ENCODE measurements at places on chromosomes 16 and 17. TPM values are rescaled to one million over a fixed set of nuclear protein-coding genes. Genes with fewer than 3 reads are reported as not detected.

DNA sequence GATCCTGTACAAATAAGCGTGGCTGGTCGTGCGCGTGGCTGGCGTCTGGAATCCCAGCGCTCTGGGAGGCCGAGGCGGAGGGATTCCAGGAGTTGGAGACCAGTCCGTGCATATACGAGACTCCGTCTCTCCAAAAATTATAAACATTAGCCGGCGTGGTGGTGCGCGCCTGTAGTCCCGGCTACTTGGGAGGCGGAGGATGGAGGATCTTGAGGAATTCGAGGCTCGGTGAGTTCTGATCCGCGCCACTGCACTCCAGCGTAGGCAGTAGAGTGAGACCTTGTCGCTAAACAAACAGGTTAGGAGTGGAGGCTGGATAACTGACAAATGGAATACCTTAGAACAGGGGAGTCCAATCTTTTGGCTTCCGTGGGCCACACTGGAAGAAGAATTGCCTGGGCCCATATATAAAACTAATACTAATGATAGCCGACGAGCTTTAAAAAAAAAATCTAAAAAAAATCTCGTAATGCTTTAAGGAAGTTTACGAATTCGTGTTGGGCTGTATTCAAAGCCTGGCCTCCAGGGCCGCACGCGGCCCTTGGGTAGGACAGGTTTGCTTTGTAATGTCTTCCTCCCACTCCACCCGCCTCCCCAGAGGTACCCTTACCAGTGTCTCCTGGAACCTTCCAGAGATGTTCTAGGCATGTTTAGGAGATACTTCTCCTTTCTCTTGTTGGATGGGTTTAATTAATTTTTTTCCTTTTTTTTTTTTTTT is 909 bp upstream of the RSL1D1 start:
- peak; percentile 53 for DNase-seq
- peak overlapping the region; percentile 58 for H3K27ac ChIP-seq
- H3K4me3 ChIP-seq, result peak overlapping the region; percentile 100
- no peaks in the 10 kb centered on the region for H3K27me3 ChIP-seq

GRCh38 chr16:82050506-82050905 is 15.5 kb downstream of the HSD17B2 start:
- no peak overlapping the region for H3K4me3 ChIP-seq
- no peak for DNase-seq
- no peak overlapping the region for H3K27ac ChIP-seq
- no peaks in the 10 kb centered on the region for H3K27me3 ChIP-seq
- H3K4me1 ChIP-seq, result no peaks in the 10 kb centered on the region

The RASL10B gene
- not detected for total RNA-seq

DNA sequence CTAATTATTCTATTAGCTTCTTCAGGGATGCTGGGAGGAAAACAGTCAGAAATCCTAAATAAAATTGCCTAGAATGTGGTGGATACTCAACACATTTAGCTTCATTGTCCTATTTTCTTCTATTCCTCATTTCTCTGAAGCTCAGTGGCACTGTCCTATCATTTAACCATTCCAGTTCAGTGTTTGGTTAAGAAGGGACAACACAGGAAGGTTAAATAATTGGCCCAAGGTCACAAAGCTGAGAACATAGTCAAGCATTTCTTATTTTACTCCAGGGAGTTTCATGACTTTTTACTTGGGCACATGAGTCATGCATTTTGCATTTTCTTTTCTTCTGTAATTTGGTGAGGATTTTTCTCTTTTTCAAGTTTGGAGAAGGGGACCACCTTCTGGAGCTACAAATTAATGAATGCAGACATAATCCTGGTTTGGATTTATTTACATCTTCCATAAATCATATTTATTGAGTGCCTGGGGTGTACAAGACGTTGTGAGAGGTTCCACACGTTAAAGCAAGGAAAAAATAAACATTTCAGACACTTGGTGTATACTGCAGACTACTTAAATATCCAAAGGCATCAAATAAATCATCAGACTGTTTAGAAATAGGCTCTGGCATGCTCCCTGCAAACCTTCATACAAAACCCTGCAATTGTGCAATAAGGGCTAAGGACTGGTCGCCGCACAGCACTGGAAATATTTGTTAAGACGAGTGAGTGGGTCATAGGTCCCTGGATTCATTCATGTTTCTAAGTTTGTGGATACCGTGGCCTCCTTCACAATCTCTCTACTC is 263.9 kb downstream of the MAF start:
- H3K27me3 ChIP-seq, result no peaks in the 10 kb centered on the region
- H3K36me3 ChIP-seq, result no peaks in the 10 kb centered on the region
- no peaks in the 10 kb centered on the region for H3K4me1 ChIP-seq
- no peak for DNase-seq
- H3K27ac ChIP-seq, result no peak overlapping the region

DNA sequence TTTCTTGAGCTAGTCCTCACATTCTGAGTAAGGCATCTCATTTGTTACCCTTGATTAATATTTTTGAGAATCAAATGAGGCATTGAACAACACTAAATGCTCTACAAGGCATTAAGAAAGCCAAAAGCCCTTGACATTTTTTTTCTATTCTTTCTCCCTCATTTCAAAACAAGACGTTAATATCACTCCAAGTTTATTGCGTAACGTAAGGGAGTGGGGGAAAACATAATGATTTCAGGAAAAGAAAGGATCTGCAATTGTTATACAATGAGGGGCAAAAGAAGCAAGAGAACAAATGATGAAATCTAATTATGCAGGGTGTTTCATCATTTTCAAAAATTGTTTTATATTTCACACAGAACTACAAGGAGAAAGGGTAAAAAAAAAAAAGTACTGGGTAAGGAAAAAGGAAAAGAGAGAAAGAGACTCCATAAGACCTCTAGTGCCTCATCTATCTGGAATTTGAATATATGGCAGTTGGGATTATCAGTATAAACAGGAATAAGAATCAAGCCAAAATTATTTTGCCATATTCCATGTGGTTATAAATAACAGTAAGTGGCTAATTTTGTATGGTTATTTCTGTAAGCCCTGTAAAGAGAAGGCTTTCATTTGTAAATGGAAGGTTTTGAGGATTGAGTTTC is 163.0 kb downstream of the ABCA8 start:
- H3K4me1 ChIP-seq, result no peaks in the 10 kb centered on the region
- H3K36me3 ChIP-seq, result no peaks in the 10 kb centered on the region
- no peak overlapping the region for H3K27ac ChIP-seq
- H3K27me3 ChIP-seq, result no peaks in the 10 kb centered on the region

The STH gene
- total RNA-seq, result not detected

- peak overlapping the region; percentile 30 for H3K4me3 ChIP-seq
- no peaks in the 10 kb centered on the region for H3K27me3 ChIP-seq
- H3K4me1 ChIP-seq, result peaks cover 32% of the 10 kb centered on the region
- H3K27ac ChIP-seq, result peak overlapping the region; percentile 88
Measured at GRCh38 chr16:23650674-23651416, 9.6 kb downstream of the DCTN5 start.

Measured in Karpas-422 (cell line).